ENCODE measurements at places on chromosomes 13 and 19.

DNA sequence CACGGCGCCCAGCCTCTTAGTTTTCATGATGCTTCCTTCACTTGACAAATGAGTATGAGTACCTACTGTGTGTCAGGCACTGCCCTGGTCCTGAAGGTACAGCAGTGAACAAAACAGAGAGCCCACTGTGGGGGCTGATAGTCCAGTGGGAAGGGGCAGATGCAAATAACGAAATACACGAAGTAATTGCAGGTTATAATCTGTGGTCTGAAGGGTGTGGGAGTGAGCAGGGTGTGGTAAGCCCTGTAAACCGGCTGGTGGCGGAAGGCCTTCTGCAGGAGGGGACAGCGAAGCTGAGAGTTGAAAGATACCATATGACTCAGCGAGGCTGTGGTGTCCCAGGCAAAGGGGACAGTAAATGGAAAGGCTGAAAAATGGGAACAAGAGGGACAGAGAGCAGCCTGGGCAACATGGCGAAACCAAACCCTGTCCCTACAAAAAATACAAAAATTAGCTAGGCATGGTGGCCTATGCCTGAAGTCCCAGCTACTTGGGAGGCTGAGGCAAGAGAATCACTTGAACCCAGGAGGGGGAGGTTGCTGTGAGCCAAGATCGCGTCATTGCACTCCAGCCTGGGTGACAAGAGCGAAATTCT is 60.5 kb downstream of the MAP4K1 start:
- peak overlapping the region; percentile 31 for H3K4me3 ChIP-seq
- H3K4me1 ChIP-seq = peaks cover 54% of the 10 kb centered on the region
- H3K27ac ChIP-seq = peak overlapping the region; percentile 1
- no peaks in the 10 kb centered on the region for H3K36me3 ChIP-seq
- DNase-seq = peak; percentile 64

DNA sequence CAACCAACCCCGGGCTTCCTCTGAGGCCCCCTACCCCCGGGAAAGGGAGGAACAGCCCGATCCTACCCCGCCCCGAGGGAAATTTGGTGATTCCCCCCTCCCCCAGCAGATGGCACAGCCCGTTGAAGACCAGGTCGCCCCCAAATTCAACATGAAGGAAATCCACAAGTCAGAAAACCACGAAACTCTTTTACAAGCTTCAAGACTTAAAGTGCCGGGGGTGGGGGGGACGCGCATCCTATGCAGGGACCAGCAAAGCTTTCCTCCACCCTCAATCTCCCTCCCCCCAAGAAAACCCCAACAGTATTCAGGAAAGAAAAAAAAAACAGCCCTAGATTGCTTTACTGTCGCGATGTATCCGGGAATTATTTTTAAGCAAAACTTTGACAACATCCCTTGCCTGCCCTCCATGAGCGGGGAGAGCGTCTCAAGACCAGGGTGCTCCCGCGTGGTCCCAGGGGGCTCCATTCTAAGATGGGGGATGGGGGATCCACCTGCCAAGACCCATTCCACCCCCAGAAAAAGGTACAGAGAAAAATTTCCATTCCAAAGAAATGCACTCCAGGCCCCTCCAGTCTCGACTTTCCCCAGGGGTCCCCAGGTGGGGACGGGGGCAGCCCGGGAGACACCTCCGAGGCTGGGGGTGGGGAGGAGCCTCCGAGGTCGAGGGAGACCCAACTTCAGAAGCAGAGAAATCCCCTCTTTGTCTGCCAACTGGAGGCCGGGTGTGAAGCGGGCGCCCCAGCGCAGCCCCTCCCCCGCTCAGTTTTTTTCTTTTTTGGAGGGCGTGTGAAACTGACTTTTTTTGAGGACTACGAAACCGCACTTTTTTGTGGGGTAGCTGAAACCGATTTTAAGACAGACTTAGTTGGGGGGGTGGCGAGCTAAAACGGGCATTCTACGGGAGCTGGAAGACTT is 1.5 kb downstream of the TCF3 start:
- H3K36me3 ChIP-seq = no peaks in the 10 kb centered on the region
- DNase-seq = peak; percentile 71
- peaks cover 23% of the 10 kb centered on the region for H3K4me1 ChIP-seq

GRCh38 chr19:14512406-14512961 is 5.7 kb downstream of the DNAJB1 start:
- peaks cover 70% of the 10 kb centered on the region for H3K4me1 ChIP-seq
- H3K36me3 ChIP-seq = peaks cover 27% of the 10 kb centered on the region
- no peaks in the 10 kb centered on the region for H3K27me3 ChIP-seq
- DNase-seq = no peak

- peaks cover 8% of the 10 kb centered on the region for H3K27me3 ChIP-seq
- H3K36me3 ChIP-seq = no peaks in the 10 kb centered on the region
- DNase-seq = no peak
- H3K4me3 ChIP-seq = no peak overlapping the region
- no peaks in the 10 kb centered on the region for H3K4me1 ChIP-seq
These were observed 23.1 kb upstream of the SPRY2 start for GRCh38 chr13:80363890-80364503.

DNA sequence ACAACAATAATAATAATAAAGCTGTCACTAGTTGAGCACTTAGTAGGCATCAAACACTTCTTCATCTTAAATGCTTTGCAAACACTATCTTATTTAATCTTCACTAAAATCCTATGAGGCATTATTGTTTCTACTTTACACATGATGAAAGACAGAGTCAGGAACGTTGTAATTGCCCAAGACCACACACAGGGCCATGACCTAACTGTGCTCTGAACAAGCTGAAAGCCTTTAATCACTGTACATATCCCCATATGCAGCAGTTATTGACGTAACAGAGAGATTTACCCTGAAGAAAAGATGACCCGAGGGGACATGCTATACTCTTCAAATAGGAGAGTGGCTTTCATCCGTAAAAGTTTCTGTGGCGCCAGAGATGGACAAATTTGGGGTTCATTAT is 53.0 kb downstream of the SACS start:
- no peaks in the 10 kb centered on the region for H3K36me3 ChIP-seq
- no peak for DNase-seq
- peaks cover 74% of the 10 kb centered on the region for H3K4me1 ChIP-seq
- peaks cover 16% of the 10 kb centered on the region for H3K27me3 ChIP-seq
- no peak overlapping the region for H3K27ac ChIP-seq
- no peak overlapping the region for H3K4me3 ChIP-seq

- no peaks in the 10 kb centered on the region for H3K27me3 ChIP-seq
- H3K27ac ChIP-seq = no peak overlapping the region
- H3K4me3 ChIP-seq = peak overlapping the region; percentile 84
- DNase-seq = no peak
- H3K36me3 ChIP-seq = peaks cover 4% of the 10 kb centered on the region
These were observed 4.0 kb downstream of the ZBTB7A start for GRCh38 chr19:4062419-4063368.

GRCh38 chr13:68076046-68076445 is 845.9 kb upstream of the PCDH9 start:
- H3K27ac ChIP-seq = no peak overlapping the region
- H3K27me3 ChIP-seq = no peaks in the 10 kb centered on the region
- H3K4me1 ChIP-seq = no peaks in the 10 kb centered on the region

GRCh38 chr19:39411832-39412099 is 703 bp upstream of the PLEKHG2 start:
- DNase-seq = peak; percentile 91
- H3K27ac ChIP-seq = peak overlapping the region; percentile 100

- H3K27me3 ChIP-seq = no peaks in the 10 kb centered on the region
- H3K36me3 ChIP-seq = no peaks in the 10 kb centered on the region
- no peak for DNase-seq
These were observed 3.5 kb downstream of the IRS2 start for GRCh38 chr13:109782823-109783431.

DNA sequence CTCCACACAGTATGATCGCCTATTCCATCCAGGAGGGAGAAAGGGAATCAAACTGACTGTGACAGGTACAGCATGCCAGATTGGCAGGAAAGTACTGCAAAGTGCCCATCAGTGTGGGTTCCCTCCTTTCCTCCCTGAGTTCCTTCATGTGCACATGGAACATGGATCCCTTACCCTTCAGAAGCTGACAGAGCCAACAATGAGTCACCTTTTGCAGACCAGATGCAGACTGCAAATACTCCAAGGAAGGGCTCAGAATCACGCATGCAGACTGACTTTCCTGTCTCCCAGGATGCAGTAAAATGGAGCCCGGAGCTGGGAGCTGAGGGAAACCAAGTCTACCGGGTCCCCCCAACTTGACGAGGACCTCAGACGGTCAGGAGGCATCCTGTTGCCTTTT is 41.8 kb downstream of the SACS start:
- no peaks in the 10 kb centered on the region for H3K36me3 ChIP-seq
- no peak overlapping the region for H3K27ac ChIP-seq
- no peak for DNase-seq

- no peak overlapping the region for H3K27ac ChIP-seq
- H3K36me3 ChIP-seq = no peaks in the 10 kb centered on the region
- DNase-seq = no peak
These were observed 175.7 kb downstream of the FGF9 start for GRCh38 chr13:21846605-21847004.

All from activated T-cell treated with anti-CD3 and anti-CD28 coated beads, Interleukin-2, amount 50 U/mL, for 72 hours (primary cell).